ENCODE measurements at places on chromosomes 4 and X. TPM values are rescaled to one million over a fixed set of nuclear protein-coding genes. Genes with fewer than 3 reads are reported as not detected.

DNA sequence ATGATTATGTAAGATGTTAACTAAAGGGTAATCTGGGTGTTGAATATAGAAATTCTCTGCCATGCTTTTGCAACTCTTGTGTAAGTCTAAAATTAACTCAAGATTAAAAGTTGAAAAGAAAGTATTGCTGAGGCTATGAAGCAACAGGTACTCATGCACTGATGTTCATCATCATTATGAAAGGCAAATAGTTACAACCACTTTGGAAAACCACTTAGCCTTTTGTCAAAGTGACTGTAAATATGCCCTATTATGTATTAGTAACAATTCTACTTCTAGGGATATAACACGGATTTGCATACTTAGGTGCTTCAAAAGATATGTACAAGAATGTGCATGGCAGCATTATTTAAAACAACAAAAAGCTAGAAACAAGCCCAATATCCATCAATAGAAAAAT is 227.8 kb upstream of the CXXC4 start:
- no peak for DNase-seq

- DNase-seq = no peak
Measured at GRCh38 chrX:129771266-129771995, 8.3 kb upstream of the SASH3 start.

- no peak for DNase-seq
Measured at GRCh38 chr4:102321260-102321995, 23.9 kb downstream of the SLC39A8 start.

GRCh38 chr4:70915874-70916559 is 13.8 kb downstream of the MOB1B start:
- no peak for DNase-seq

DNA sequence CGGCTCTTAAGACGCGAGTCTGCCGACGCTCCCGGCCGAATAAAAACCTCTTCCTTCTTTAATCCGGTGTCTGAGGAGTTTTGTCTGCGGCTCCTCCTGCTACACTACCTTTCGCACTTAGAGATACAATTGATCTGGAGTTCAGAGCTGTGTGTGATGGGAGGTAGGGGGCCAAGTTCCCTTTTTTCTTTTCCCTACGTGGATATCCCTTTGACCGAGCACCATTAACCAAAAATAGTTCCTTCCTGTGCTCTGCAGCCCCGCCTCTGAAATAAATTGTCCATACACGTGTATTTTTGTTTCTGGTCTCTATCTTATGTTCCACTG is 555 bp upstream of the PGM2 start:
- DNase-seq = peak; percentile 18

Gene F11
- not detected for total RNA-seq

DNA sequence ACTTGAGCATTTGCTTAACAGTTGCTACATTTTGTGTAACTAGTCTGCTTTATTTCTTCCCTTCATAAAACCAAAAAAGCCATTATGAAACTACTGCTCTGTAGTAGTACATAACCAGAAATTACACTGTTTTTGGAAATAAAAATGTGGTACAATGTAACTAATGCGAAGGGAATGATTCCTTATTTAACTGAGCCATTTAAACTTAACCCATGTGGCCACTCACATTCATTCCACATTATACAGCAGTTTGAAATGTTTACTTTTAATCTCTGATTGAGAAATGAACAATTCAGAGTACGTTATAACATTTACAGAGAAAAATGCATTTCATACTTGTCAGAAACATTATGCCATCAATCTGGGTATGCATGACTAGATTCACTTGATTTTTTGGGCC is 94.2 kb downstream of the NYX start:
- DNase-seq = no peak

Gene TMPRSS11D
- total RNA-seq = not detected

DNA sequence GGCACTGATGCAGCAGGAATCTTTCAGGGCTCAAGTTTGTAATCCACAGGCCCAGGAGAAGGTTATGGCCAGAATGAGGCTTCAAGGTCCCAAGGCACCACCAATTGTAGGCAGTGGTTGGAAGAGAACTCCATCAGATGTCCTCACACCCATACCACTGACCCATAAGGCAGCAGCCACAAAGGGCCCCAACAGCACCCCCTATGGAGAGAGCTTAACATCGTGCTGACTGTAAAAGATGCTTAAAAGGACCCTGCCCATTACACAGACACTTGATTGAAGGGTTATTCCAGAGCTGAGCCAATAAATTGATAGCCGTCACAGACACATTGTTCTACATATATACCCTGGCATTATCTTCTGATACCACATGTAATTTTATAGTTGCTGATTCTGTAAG is 113.7 kb downstream of the SOWAHB start:
- no peak for DNase-seq

DNA sequence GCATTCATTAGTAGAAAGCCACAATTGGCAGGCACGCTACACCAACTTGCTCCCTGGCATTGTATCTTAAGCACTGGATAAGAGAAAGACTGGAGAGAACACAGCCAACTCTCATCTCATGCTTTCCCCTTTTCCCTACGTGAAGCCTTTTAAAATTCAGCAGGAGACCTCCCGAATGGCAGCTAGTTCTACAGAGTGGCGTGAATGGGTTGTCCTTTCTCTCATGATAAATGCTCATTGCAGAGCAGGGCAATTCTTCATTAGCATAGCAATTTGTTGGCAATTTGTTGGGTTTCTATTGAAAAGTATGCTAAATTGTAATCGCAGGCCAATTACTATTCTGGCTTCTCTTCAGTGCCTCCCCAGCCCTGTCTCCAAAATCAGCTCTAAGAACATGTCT is 48.0 kb downstream of the SEPTIN11 start:
- DNase-seq = no peak

Gene KLF8
- 3.0 TPM for total RNA-seq

DNA sequence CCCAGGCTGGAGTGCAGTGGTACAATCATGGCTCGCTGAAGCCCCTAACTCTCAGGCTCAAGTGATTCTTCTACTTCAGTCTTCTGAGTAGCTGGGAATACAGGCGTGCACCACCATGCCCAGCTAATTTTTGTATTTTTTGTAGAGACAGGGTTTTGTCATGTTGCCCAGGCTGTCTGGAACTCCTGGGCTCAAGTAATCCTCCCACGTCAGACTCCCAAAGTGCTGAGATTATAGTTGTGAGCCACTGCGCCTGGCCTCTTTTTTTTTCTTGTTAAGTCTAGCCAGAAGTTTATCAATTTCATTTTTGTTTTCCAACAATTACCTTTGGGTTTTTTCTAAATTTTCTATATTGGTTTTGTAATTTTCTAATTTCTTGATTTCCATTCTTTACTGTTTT is 100.6 kb downstream of the GC start:
- DNase-seq = no peak

Gene GLRB
- 1.6 TPM for total RNA-seq

GRCh38 chrX:110477593-110478228 is 119.1 kb downstream of the RTL9 start:
- no peak for DNase-seq

DNA sequence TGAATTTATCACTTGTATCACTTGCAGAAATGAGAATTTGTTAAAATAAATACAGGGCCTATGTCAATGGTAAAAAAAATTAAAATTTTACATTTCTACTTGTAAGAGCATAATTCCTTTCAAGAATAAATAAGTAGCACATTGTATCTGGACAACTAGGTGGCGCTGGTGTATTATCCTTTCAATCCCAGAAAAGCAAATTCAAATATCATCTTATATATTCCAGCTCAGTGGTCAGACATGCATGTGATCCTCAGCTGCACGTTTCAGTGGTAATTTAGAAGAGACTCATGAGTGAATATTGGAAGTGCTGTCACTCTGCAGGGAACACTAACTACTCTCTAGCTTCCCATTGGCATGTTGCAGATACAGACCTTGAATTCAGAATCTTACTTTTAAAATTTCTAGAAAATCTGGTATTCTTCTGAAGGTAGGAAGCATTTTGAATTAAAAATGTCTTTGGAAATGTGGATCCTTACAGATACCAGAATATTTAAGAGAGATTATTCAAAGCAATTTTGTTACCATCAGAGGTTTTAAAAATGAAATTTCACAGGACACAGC is 1414.7 kb upstream of the TENM3 start:
- no peak for DNase-seq

- no peak for DNase-seq
Measured at GRCh38 chrX:63012574-63012973, 338.6 kb downstream of the SPIN4 start.

GRCh38 chr4:103076747-103077347 is at the start of gene SLC9B2:
TSS of gene SLC9B2 (minus strand) at chr4:103076761. CDS start at chr4:103067550, 9,211 bp downstream.
- no peak for DNase-seq

DNA sequence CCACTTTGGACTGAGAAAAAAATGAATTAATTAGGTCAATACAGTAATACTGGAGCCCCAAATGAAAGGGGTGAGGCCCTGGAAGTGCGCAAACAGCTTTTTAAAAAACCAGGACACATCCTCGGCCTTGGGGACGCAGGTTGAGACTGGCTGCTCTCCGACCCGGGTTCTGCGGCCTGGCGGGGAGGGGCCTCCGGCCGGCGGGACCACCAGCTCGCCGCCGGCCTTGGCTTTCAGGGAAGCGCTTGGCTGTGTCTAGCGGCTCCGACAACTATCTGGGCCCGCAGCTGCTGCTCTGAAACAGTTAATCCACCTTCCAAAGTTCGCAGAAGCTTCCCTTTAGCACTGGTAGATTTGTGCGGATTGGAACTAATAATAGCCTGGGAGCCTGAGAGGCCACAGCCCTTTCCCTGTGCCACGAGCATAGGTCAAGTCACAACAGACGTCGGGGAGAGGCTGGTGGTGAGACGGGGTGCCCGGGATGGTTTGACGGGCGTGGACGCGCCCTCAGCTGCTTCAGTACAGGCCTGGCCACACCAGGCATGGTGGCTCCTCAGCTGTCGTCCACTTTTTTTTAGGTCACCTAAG is 1.1 kb upstream of the SEL1L3 start:
- peak; percentile 34 for DNase-seq

GRCh38 chr4:16183604-16184003 is 42.7 kb downstream of the TAPT1 start:
- DNase-seq = no peak

- peak; percentile 76 for DNase-seq
Measured at GRCh38 chr4:1305781-1306455, 16.2 kb downstream of the MAEA start.

Gene PRKG2
- 9.0 TPM for total RNA-seq

DNA sequence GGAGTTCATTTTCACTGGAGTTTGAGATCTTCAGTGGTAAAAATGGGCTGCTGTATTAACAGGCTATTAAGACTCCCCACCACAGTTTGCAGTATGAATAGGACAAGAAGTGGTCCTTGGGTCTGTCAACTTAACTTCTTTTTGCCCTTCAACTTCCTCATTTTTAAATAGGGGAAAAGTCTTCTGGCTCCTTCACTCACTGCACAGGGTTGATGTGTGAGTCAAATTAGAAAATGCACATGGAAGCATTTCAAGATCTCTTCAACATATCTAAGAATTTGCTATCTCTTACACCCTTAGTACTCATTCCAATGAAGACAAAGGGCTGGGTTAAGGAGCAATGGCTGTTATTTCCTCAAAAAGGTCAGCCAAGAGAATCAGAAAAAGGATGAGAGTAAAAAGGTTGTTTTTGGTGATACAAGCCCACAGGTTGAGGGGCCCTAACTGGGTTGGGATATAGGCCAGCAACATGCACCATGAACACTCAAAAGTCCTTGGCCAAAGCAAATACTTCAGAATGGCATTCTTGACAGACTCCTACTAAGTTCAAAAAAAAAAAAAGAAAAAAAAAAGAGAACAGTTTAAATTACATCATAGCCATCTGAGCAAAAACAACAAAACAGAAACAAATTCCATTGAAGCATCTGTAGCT is 13.4 kb downstream of the PDE5A start:
- no peak for DNase-seq

GRCh38 chr4:16018061-16018676 is 55.2 kb upstream of the FGFBP2 start:
- DNase-seq = no peak

- DNase-seq = no peak
Measured at GRCh38 chr4:150493851-150494250, 88.1 kb upstream of the MAB21L2 start.

Gene TEX13D
- total RNA-seq = 0.48 TPM

DNA sequence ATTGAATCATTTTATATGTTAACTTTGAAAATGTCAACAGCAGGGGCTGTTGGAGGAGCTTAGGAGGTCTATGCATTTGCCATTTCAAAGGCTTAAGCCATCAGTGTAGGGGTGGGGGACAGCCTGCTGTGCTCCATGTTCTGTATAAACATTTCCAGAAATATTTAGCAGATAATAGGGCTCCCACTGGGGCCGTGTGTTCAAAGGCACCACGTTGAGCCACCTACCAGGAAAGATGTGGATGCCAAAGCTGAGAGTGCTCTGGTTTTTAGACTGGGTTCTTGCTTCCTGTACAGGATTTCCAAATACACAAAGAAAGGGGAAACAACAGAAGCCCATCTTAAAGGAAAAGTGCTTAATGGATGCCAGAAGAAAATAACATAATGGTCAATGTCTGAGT is 219.5 kb downstream of the CENPC start:
- DNase-seq = no peak

- DNase-seq = no peak
Measured at GRCh38 chr4:88382621-88383020, 4.0 kb downstream of the HERC6 start.

DNA sequence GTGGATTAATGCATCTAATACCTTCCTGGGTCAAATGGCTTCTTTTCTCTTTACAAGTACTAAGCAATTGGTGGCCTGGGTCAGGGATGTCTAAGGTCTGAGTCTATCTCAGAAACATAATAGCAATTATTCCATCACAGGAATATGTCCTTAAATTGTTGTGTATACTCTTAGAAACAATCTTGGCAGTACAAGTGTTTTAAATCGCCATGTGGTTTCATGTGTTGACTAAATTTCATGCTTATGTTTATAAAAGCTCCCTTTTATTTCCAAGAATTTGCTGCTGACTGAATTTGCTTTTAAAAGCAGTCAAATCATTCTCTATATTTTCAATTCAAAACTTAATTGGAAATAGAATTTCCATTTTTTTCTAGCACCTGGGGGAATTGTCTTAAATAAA is 125.3 kb upstream of the PACRGL start:
- DNase-seq = no peak

Gene NR0B1
- not detected for total RNA-seq

GRCh38 chrX:119497185-119497584 is 28.9 kb downstream of the SLC25A5 start:
- DNase-seq = no peak

Gene FRMD7
- not detected for total RNA-seq

Gene PDLIM3
- total RNA-seq = 139 TPM

DNA sequence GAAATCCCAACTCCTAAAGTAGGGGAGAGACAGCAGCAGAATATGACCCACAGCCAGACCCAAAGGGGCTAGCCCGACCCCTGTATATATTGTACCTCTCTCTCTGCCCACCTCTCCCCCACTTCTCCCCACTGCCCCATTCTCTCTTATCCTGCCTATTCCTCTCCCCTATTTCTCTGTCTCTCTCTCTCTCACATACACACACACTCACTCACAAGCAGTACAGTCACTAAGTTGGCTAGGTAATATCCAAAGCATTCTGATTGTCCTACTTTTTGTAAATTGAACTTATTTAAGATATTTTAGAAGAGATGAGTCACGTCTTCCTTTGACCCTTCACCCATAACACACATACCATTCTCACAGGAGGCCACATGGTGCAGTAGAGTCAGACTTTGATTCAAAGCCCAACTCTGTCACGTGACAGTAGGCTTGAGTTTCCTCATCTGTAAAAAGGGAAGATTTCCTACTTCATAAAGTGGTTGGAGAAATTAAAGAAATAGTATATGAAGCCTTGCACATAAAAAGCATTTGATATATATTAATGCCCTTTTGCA is 29.5 kb downstream of the SRPX2 start:
- no peak for DNase-seq

GRCh38 chr4:126916049-126916625 is 716.6 kb upstream of the INTU start:
- no peak for DNase-seq

- DNase-seq = no peak
Measured at GRCh38 chr4:105627620-105628019, 75.2 kb downstream of the ARHGEF38 start.
